ENCODE measurements at places on chromosomes 7 and 10.

DNA sequence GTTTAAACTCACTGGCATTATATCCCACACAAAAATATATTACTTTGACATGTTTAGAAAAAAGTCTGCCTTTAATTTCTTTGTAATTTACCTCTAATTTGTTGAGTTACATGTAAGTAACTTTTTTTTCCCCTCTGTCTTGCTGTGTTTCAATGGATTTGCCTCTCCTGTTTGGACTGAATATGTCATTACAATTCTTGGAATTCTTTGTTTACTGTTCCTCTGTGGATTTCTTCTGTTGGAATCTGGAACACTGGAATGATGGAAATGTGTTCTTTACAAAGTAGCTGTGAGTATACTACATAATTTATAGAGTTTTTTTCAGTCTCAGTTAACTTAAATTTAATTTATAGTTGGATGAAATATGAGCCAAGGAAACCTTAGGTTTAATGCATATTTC lies 30.4 kb downstream of the SEPTIN7 start:
- no peak for DNase-seq

DNA sequence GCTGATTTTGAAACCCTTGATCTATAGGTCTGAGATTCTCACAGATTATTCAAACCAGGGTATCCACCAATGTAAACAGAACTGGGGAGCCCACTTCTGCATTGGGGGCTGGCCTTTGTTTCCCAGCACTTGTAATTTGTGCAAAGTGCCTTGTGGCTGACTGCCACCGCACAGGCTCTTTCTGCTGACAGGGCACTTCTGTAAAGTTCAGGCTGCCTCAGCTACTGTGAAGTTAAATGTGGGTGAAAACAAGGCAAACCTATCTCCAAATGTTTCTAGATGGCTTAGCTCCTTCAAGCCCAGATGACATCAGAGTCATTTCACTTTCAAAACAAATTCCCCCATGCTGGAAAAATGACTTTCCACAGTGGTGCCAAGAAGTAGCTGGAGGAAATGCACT lies 54.7 kb downstream of the GRID1 start:
- DNase-seq = no peak

DNA sequence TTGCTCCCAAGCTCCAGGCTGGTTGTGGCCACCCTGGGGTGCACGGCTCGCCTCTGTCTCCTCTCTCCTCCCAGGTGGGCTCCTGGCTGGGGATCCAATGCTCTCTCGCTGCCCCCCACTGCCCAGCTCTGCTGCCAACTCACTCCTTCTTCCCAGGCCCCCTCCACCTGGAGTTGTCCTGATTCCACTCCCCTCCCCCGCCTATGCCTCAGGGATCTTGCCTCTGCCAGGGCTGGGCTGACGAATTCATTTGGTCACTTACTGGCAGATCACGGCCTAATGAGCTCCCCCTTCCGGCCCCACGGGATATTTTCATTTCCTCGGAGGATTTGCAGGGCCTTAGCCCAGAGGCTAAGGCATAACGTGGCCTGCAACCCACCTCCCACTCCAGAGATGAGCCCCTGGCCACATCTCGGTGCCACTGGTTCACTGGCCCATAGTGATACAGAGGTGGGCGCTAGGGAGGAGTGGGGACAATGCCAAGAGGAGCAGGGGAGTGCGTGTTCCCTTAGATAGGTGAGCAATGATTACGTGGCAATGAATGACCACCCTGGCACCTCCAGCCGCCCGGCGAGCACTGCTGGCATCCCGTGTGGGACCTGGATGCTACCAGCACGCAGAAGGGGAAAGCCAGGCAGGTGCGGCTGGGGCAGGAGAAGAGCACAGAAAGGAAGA lies 344.6 kb upstream of the SHH start:
- no peak for DNase-seq

DNA sequence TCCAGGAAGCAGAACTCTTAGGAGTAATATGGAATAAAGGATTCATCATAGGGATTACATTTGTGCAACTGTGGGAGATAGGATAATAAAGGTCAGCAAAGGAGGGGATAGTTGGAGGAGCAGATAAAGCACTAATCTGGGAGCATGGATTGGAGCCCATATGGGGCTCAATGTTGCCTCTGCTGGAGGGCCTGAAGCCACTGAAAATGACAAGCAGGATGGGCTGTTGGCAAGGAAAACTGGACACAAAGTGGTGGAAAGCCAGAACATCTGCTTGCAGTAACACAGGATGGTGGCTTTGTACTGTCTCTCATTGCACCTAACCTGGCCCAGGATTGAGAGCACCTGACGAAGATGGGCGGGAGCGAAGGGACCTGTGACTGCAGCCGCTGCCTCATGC lies 15.0 kb upstream of the COMMD3 start:
- DNase-seq = no peak

Data from HL-60 (cell line).